Kidney (tissue), 22 donors: ENCODE measurements at places on chromosomes 6 and 20. TPM values are rescaled to one million over a fixed set of nuclear protein-coding genes. Genes with fewer than 3 reads are reported as not detected.

DNA sequence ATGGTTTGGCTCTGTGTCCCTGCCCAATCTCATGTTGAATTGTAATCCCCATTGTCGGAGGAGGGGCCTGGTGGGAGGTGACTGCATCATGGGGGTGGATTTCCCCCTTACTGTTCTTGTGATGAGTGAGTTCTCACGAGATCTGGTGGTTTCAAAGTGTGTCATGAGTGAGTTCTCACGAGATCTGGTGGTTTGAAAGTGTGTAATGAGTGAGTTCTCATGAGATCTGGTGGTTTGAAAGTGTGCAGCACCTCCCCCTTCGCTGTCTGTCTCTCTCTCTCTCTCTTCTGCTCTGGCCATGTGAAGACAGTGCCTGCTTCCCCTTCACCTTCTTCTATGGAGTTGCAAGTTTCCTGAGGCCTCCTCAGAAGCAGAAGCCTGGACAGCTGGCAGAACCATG is 87.6 kb downstream of the MYLK4 start:
- no peak for DNase-seq

COX4I2 gene
- total RNA-seq: 1.3 TPM

EDN1 gene
- total RNA-seq: 16.6 TPM

DNA sequence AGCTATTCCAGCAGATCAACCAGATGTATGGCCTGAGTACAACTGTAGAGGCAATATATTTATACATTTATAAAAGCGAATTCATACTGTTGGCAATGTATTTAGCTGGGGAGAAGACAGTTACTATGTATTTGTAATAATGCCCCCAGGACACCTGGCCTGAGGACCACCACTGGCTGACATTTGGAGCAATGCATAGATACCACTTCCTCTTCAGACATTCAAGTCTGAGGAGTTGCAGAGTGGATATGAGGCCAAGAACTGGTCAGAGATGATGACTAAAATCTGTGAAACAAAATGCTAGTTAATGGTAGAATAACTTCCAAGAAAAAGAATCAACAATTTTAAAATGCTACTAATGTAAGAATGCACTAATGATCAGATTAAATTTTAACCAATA is 462.3 kb downstream of the CDC5L start:
- no peak for DNase-seq

DNA sequence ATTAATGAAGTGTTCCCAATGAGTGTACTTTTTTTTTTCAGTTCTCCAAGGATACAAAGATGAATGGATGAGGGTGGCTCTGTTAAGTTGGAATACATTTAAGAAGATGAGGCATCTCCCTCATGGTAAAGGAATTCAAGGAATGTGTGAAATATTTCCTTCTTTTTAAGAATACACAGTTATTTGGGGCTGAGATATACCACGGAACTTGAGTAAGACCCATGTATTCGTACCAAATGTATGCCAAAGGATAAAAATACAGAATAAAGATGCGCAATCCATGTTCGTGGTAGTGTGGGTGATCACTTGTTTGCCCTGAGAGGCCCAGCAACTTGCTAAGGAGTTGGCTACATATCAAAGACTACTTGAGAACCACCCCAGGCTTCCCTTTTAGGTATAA is 164.2 kb upstream of the TCF21 start:
- DNase-seq: no peak

GRCh38 chr6:4971851-4972250 is 32.0 kb downstream of the RPP40 start:
- no peak for DNase-seq

GRCh38 chr6:14883921-14884320 is 361.9 kb upstream of the JARID2 start:
- DNase-seq: peak; percentile 87

- no peak for DNase-seq
Measured at GRCh38 chr20:59993736-59994430, 35.7 kb downstream of the CDH26 start.

GRCh38 chr6:19602434-19603013 is 234.6 kb upstream of the ID4 start:
- DNase-seq: no peak

TMEM30A gene
- total RNA-seq: 101 TPM

DNA sequence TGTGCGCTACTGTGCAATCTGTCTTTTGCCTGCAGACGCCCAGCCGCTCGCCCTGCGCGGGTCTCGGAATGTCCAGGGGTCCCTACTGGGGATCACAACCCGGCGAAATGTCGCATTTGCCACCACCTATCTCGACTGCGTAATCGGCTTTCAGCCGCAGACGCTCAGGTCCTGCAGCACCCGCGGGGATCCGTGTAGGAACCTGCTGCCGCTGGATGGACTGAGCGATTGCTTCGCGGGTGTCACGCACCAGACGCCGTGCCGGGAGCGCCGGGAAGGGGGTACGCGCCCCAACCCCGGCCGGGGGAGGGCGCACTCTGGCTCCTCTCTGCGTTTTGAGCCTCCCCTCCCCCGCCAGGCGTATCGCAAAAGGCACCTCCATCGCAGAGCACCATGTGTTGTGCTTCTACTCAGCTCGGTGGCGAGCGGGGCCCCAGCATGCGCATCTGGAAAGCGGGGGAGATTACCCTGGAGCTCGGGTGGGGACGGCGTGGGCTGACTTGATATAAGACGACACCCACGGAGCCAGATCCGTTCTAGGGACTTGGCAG is 747 bp upstream of the PTPRA start:
- DNase-seq: peak; percentile 44

CDH22 gene
- total RNA-seq: 1.6 TPM

GRCh38 chr6:155253337-155253736 is 10.5 kb upstream of the CLDN20 start:
- DNase-seq: no peak

WFDC12 gene
- 1.4 TPM for total RNA-seq

DNA sequence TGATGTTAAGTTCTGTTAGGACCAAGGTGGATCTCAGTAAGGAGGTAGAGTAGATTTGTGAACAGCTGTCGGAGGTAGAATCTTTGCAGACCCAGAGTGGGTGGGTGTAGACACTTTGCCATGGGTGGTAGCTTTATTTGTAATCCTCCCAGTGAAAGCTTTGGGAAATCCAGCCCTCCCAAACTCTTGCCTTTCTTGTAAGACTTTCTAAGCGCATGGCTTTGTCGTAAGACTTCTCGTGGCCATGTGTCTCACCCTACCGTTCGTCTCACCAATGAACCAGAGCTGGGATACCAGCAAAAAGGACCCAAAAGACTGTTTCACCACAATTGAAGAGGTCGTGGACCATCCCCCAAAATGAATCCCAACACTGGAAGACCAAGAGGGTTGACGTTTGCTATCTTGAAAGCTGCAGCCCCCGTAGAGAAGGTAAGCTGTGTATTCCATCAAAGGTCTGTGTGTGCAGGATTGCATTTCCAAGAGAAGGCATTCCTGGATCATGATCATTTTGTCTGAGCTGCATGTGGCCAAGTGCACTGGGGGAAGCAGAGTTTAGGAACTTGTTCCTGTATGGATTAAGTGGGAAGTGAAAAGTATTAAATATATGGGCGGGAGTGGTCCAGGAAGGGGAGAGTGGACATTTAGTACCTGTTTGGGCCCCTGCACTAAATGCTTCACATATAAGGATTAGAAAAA is 5.8 kb upstream of the TMEM14A start:
- no peak for DNase-seq

EYA2 gene
- total RNA-seq: 2.6 TPM

EYS gene
- total RNA-seq: not detected

DNA sequence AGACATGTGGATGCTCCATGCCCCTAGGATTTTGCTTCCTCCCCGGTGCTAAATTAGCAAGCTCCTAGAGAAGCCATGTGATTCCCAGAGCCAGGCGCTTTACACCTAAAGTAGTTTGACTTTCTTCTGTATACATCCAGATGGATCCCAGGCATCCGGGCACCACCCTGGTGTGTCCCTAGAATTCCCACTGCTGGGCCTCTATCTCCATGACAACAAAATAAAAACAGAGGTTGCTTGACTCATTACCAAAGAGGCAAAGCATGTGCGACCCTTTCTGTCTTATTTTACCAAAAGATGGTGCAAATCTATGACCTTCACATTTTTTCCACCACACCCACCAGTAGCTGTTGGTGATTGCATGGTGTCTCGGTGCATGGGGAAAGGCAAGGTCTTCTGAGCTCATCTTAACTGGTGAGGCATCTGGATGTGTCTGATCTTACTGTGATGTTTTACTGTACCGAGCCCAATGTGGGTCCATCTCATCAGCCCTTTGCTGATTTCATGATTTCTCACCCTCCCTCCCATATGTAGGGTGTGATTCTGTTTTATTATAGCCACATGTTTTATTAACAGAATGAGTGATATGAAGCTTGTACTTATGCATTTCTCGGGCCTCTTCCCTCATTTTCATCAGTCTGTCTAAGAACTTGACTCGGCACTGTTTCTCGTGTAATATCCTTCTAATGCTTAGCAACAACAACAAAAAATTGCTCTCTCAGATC is 27.4 kb upstream of the VAPB start:
- DNase-seq: no peak

DNA sequence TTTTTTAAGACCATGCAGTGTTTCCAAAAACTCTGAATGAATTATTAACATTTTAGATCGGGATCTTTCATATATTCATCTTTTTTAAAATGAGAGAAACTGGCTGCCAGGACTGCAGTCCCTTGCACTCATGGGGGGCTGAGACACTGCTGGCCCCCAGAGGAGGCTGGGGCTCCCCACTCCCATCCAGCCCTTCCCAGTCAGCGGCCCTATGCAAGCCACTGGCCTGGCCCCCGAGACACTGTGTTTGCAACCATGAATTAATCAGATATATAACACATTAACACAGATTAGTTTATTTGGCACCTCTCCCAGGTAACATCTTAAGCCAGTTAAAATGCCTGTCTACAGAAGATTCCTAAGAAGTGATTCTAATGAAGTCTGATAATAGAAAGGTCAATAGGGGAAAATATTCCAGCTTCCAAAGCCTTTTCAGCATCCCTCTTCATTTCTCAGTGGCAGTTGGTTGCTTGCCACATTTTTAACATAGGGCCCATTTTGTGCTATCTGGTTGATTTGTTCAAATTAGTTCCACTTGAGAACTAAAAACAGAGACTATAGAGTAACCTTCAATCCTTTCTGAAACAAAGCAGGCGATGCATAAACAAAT is 184.4 kb upstream of the FBXL4 start:
- no peak for DNase-seq

STX11 gene
- 6.7 TPM for total RNA-seq

GRCh38 chr6:127458817-127459216 is 372 bp downstream of the KIAA0408 start:
- no peak for DNase-seq

DNA sequence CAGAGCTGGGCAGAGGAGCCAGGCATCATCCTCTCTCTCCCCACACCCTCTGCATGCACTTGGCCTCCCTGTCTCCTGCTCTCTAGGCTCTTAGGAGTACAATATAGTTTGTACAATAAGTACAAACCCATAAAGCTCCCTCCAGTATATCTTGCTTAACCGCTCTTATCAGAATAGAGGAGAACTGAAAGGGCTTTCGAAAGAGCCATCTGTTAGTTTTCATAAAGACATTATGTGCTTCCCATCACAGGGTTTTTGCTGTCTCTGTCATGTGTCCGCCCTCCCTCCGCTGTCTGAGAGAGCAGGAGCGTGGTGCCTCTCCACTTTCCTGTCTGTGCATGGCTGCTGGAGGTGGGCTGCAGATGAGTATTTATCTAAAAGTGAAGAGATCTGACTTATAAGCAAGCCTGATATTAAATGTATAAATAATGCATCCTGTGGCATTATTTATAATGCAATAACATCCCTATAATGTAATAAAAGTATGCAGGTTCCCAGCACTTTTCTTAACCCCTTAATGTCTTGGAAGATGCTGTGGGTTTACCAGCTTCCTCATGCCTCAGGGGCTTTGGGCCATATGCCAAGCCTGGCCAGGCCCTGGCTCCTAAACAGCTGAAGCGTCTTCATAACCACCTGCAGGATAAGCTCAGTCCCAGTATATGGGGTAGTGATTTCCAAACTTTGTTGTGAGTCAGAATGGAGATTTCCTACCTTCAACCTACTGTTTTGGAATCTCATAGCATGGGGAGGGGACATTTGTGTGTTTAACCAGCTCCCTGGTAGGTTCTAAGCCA is 297.1 kb downstream of the DHX35 start:
- DNase-seq: no peak

EEF1A1 gene
- total RNA-seq: 10,277 TPM

SPEF1 gene
- total RNA-seq: 3.4 TPM

GRCh38 chr20:62550087-62550632 is 74.4 kb upstream of the GATA5 start:
- no peak for DNase-seq

GRCh38 chr6:93293872-93294271 is 125.5 kb downstream of the EPHA7 start:
- DNase-seq: no peak

- DNase-seq: no peak
Measured at GRCh38 chr6:154800338-154800737, 67.1 kb downstream of the SCAF8 start.

DNA sequence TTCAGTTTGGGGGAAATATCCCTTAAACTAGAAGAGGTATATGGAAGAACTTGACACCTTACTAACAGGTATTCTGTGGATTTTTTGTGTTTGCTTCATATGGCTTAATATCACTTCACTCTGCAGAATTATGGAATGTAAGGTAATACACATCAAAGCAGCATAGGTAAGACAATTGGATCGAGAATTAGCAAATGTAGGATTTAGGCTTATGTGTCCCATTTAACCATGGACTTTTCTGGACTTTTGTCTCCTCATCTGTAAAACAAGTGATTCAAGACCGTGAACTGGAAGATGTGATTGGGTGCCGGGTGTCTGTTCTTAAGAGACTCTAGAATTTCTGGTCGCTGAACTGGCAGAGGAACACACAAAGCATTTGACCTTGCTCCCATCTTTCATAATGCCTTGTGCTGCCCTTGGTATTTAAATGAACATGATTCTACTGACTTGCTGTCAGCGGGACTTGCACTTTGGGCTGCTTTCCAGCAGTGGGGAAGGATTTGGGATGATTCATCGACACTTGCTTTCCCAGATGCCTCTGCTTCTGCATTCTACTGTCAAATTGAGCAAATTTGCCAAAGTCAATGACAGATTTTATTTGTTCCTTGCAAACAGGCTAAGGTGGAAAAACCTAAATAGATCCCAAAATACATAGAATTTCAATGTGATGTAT is 199.8 kb downstream of the PLCB1 start:
- no peak for DNase-seq

DNA sequence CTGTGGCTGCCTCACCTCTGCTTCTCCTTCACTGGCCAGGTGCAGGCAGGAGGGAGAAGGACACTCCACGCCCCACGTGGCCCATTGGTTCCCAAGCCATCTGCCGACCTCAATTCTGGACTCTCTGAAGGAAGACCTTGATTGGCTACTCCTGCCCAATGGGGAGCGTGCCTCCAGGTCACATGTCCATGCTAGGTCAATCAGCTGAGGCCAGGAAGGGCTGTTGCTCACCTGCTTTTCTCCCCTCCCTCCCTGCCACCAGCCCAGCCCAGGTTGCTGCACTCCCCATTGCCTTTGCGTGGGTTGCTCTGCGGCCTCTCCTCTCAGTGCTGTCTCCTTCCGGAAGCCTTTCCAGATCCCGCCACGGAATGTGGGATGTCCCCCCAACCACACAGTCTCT is 21.9 kb upstream of the CDH4 start:
- DNase-seq: no peak
